CD8-positive, alpha-beta memory T cell (primary cell): ENCODE measurements at places on chromosomes 3 and 15. TPM values are rescaled to one million over a fixed set of nuclear protein-coding genes. Genes with fewer than 3 reads are reported as not detected.

DNA sequence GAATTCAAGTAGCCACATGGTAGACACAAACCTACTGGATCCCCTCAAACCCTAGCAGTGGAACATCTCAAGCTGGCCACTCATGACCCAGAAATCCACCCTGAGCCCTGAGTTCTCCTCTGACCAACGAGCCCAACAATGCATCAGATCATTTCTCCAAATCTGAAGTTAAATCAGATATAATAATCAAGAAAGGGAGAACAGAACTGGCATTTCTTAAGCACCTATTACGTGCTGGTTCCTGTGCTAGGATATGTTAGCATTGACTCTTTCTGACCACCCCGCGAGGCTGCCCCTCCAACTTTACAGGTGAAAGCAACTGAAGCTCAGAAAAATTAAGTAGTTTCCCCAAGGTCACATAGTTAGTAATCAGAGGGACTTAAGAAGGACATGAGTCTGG, 51.5 kb upstream of the CCDC174 start:
- H3K4me1 ChIP-seq: no peaks in the 10 kb centered on the region
- DNase-seq: no peak
- no peak overlapping the region for H3K27ac ChIP-seq
- peaks cover 19% of the 10 kb centered on the region for H3K27me3 ChIP-seq

DNA sequence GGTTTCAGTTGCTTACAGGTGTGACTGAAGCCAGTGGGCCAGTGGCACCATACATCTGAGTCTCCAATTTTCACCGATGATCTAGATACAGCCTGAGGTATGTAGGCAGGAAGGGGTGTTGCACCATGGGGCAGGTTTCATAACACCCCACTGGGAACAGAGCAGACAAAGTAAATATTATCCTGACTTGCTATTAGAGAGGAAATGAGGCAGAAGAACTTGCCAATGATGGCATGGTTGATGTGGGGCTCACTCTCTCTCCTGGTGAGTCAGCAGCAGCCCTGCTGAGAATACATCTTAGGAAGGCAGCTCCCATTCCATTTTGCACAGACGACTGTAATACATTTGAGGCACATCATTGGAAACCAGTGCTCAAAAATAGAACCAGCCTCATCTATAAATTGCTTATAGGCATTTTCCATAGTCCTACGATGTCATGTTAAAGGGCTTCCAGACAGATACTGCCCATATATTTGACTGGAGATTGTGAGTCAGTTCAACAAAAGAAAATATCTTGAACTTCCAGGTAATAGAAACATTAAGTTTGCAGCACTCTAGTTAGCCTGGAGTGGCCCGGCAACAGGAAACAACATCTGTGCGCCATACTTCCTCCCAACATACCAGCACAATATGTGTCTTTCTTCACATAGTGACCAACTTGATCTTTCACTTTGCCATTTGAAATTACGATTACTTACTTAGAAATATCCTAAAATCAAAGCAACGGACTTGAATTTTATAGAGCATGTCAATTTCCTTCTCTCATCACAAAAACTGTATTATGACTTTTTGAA, 175.5 kb downstream of the NECTIN3 start:
- no peak overlapping the region for H3K4me3 ChIP-seq
- no peaks in the 10 kb centered on the region for H3K36me3 ChIP-seq
- DNase-seq: no peak
- H3K27ac ChIP-seq: no peak overlapping the region
- H3K4me1 ChIP-seq: no peaks in the 10 kb centered on the region

DNA sequence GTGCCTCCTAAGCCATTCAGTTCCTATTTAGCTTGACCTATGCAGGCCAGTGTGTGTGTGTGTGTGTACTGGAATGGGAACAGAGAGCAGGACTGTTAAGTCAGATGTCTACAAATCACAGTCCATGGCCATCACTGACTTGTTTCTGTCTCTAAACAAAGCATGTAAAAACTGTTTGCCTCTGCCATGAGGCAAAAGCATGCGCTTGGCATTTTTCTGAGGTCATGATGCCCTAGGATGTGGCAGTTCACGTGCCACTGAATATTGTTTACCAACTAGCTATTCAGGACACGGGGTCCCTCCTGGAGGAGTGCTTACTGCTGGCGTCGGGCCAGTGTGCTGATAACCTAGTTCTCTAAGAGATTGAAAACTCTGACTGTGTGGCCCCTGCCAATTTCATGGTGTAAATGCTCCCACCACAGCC, 8.2 kb upstream of the ATP13A3 start:
- DNase-seq: no peak
- no peak overlapping the region for H3K27ac ChIP-seq
- no peaks in the 10 kb centered on the region for H3K27me3 ChIP-seq
- no peaks in the 10 kb centered on the region for H3K36me3 ChIP-seq

DNA sequence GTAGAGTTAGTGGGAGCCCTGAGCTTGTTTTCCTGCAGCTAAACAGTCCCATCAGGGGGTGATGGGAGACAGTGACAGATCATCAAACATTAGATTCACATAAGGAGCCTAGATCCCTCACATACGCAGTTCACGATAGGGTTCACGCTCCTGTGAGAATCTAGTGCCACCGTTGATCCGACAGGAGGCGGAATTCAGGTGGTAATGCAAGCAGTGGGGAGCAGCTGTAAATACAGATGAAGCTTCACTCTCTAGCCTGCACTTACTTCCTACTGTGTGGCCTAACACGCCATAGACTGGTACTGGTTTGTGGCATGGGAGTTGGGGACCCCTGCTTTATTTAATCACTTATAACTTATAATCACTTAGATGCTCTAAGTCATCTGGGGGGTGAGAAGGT, 179.1 kb downstream of the AKAP13 start:
- H3K4me1 ChIP-seq: peaks cover 19% of the 10 kb centered on the region
- H3K27ac ChIP-seq: no peak overlapping the region
- no peak for DNase-seq
- no peaks in the 10 kb centered on the region for H3K27me3 ChIP-seq

DNA sequence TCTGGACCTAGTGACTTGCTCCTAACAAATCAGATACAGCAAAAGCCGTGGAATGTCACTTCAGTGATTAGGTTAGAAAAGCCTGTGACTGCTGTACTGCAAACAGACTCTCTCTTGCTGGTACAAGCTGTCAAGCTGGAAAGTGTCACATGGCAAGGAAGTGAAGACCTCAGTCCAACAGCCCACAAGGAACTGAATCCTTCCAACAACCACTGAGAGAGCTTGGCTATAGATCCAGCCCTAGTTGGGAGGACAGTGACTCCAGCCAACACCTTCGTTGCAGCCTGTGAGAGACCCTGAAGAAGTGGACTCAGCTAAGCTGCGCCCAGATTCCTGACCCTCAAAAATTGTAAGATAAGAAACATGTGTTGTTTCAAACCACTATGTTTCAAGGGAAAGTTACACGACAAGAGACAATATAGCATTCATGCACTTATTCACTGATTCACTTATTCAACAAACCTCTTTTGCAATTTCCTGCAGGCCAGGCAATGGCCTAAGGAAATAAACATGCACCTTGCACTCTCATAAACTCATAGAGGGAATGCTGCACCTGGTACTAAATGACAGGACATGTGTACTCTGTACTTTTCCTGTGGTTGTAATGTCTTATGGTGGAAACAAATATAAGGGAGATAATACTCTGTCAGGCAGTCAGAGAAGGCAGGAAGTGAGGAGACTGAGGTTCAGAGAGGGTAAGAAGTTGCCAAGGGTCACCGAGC, 142.9 kb downstream of the CADPS start:
- no peaks in the 10 kb centered on the region for H3K36me3 ChIP-seq
- H3K27ac ChIP-seq: no peak overlapping the region
- H3K4me1 ChIP-seq: no peaks in the 10 kb centered on the region
- no peaks in the 10 kb centered on the region for H3K27me3 ChIP-seq
- H3K4me3 ChIP-seq: no peak overlapping the region

DNA sequence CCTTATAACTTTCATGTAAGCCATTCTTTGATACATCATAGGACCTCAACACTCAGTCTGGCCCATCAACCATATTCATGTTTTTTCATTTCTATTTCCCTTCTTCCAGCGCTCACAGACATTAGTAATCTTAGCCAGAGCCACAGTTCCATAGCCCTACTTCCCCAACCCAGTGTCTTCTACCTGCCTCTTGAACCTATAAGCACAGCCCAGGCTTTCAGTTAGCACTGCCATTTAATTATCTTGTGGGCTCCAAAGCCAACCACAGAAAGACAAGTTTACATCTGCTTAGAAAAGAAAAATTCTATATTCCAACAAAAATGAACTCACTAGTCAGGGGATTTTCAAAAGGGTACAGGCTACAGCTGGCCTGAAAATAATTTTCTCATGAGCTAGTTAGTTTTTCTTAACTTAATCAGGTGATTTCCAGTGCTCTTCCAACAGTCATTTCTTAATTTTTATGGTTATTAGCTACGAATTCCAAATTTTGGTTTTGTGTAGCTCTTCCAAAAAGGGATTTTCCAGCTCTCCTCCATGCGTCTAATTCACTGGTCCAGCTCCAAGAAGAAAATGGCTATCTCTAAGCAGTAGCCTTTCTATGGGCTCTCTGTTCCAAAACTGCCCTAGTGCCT, 13.7 kb downstream of the CD200 start:
- DNase-seq: no peak
- no peaks in the 10 kb centered on the region for H3K27me3 ChIP-seq
- H3K36me3 ChIP-seq: no peaks in the 10 kb centered on the region
- H3K27ac ChIP-seq: no peak overlapping the region
- no peaks in the 10 kb centered on the region for H3K4me1 ChIP-seq

DNA sequence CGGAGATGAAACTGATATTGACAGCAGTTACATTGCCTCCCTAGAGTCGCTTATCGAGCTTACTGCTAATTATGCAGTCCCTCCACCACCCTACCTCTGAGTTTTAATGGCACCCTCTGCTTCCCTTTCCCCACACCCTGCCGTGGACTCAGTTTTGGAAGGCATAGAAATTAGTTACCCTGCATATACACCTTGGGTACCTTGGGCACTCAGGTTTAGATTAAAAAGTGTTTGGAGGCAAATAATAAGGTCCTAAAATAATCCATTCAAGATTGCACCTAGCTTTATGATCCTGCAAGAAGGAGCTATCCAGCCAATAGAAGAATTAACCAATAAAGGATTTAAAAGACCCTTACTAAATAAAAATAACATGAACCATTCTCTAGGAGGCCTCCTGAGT, 117.8 kb upstream of the AGBL1 start:
- no peaks in the 10 kb centered on the region for H3K4me1 ChIP-seq
- no peaks in the 10 kb centered on the region for H3K36me3 ChIP-seq
- no peak overlapping the region for H3K4me3 ChIP-seq

DNA sequence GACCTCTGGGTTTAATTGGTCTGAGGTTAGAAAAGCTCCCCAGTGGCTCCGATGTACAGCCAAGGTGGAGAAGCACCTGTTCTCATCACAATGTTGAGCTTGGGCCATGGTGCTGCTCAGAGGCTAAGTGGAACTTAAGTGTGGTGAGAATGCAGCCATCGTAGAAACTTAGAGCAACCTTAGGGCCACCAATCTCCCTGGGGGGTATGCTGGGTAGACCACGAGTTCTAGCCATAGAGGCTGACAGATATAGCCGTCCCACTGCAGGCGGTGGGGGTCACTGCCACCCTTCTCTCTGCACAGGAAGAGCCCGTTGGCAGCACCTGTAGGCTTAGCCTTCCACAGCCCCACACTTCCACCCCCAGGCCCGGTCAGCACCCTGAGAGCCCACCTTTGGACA, 38.0 kb downstream of the MGLL start:
- no peaks in the 10 kb centered on the region for H3K27me3 ChIP-seq
- DNase-seq: no peak

DNA sequence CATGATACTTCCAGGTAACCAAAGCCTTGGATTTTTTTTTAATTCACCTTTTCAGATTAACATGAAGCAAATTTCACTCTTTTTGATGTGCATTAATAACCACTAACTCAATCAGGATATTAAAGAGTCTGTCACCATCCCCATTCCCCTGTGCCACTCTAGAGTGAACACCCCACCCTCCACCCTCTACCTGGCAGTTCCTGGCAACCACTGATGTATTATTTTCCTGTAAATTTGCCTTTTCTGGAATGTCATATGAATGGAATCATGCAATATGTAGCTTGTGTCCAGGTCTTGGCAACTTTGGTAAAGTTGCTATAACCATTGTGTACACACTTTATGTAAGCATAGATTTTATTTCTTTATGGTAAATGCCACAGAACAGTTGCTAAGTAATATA, 627.6 kb downstream of the MCTP2 start:
- H3K4me1 ChIP-seq: no peaks in the 10 kb centered on the region
- no peak for DNase-seq
- H3K27ac ChIP-seq: no peak overlapping the region
- H3K4me3 ChIP-seq: no peak overlapping the region
- no peaks in the 10 kb centered on the region for H3K27me3 ChIP-seq

GRCh38 chr15:74781431-74782258, at the start of gene CSK:
Gene CSK (plus strand): TSS chr15:74782080. CDS start chr15:74798298, 16,218 bp downstream.
- peak within 1 kb of the TSS; percentile 99 for H3K4me3 ChIP-seq
- peak; percentile 83 for DNase-seq
- H3K27ac ChIP-seq: peak within 1 kb of the TSS; percentile 74
- no peaks in the 10 kb centered on the region for H3K27me3 ChIP-seq
- H3K4me1 ChIP-seq: peaks cover 66% of the 10 kb centered on the region

DNA sequence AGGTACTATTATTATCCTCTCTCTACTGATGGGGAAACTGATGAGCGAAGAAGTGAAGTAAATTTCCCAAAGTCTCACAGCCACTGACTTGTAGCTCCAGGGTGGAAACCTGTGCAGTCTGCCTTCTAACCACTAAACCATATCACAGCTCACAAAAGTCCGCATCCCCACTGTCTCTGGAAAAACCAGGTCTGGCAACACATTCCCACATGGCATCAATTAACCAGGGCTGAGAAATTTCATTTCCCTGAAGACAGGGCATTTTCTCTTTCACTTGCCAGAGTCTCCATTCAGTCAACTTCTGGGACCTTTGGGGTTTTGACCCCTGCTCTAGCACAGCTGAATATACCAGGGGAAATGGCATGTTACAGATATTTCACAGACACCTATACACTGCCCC, 26.5 kb downstream of the FBXO40 start:
- H3K4me3 ChIP-seq: no peak overlapping the region
- no peak overlapping the region for H3K27ac ChIP-seq
- no peak for DNase-seq

DNA sequence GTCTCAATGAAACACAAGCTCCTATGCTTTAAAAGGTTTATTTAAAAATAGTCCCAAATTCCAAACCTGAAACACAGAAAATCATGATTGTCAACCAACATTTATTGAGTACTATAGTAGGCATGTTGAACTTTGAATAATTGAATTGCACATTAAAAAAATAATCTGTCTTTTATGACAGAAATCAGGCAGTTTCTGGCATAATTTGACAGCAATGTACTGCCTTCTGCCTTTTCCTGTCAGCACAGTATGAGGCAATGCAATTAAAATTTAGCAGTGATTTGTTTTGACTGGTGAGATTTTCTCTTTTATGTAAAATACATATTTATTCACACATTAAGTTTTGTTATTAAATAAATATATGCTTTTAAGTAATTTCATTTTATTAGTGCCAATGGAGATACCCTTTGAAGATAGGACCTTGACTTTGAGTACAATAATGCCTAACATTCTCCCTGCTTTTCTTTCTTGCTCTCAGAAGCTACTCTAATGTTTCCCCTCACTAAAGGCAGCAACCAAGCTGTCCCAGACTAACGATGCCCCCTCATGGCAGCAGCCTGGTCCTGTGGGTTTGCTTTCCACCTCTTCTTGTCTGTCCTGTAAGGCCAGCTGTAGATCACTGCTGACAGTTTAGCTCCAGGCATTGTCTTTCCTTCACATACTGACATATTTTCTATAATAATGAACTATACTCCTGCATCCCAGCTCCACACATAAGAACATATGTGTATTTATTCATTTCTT, 346.7 kb downstream of the IL20RB start:
- no peak overlapping the region for H3K27ac ChIP-seq
- no peaks in the 10 kb centered on the region for H3K4me1 ChIP-seq
- no peak for DNase-seq

The SCAMP5 gene
- 0.74 TPM for total RNA-seq

The C3orf33 gene
- 2.2 TPM for total RNA-seq

The TKT gene
- 173 TPM for total RNA-seq

The PTX3 gene
- not detected for total RNA-seq
